ENCODE measurements at places on chromosomes 7 and 10. TPM values are rescaled to one million over a fixed set of nuclear protein-coding genes. Genes with fewer than 3 reads are reported as not detected.

TMEM184A gene
- total RNA-seq = not detected

GJC3 gene
- 0.41 TPM for total RNA-seq

OR9A2 gene
- under 0.01 TPM for total RNA-seq

PLAU gene
- 0.82 TPM for total RNA-seq

GRM3 gene
- 155 TPM for total RNA-seq

CYP2C9 gene
- total RNA-seq = not detected

MCM10 gene
- 2.4 TPM for total RNA-seq

ZNF479 gene
- total RNA-seq = not detected

FAM24B gene
- 2.9 TPM for total RNA-seq

ATP5F1C gene
- total RNA-seq = 422 TPM

UCN3 gene
- not detected for total RNA-seq

GPR141 gene
- total RNA-seq = not detected

SEPTIN7 gene
- total RNA-seq = 271 TPM

CSGALNACT2 gene
- total RNA-seq = 87.2 TPM

TMEM248 gene
- total RNA-seq = 46.9 TPM

CNNM1 gene
- total RNA-seq = 2.4 TPM

CUZD1 gene
- 0.41 TPM for total RNA-seq

MSMB gene
- not detected for total RNA-seq

IFIT1B gene
- total RNA-seq = 0.41 TPM

NPY4R2 gene
- under 0.01 TPM for total RNA-seq

TDRD1 gene
- 0.41 TPM for total RNA-seq

NOD1 gene
- 0.82 TPM for total RNA-seq

FAM13C gene
- total RNA-seq = 20.8 TPM

POU6F2 gene
- total RNA-seq = 3.3 TPM

OR2A42 gene
- under 0.01 TPM for total RNA-seq

OR13A1 gene
- total RNA-seq = under 0.01 TPM

GPR85 gene
- 257 TPM for total RNA-seq

HOXA6 gene
- not detected for total RNA-seq

All from frontal cortex (tissue), 4 donors.